ENCODE measurements at places on chromosomes 2 and 18. TPM values are rescaled to one million over a fixed set of nuclear protein-coding genes. Genes with fewer than 3 reads are reported as not detected.

- DNase-seq, result no peak
Observed at GRCh38 chr2:7269106-7269643, 352.0 kb downstream of the RNF144A start.

DNA sequence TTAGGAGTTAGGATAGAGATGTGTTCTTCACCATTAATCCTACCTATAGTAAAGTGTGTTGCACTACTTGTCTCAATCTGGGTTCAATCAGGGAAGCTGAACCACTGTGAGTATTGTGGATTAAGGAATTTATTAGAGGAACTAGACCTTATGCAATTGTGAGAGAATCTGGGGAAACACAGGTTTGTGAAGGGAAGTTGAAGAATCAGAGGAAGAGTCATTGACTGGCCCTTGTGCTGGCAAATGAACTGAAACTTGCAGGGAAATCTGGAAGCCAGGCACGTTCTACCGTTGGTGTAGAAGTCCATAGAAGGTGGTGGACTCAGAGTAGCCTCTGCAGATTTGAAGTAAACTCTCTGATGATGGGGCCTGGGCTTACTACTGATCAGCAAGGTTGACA is 44.7 kb upstream of the HK2 start:
- DNase-seq, result no peak

DNA sequence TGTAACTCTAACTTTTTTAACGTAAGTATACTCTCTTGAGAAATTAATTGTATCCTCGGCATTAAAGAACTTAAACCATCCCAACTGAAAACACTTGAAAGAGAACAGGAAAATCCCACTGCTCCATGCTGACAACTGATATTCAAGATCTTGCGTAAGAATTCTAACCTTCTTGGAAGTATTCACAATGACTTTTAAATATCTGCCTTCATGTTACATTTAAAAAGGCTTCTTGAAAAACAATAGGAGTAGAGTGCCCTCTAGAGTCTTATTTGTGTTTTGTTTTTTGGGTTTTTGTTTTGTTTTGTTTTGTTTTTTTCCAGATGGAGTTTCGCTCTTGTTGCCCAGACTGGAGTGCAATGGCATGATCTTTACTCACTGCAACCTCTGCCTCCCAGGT is 65.4 kb upstream of the DNAJC10 start:
- no peak for DNase-seq

DNA sequence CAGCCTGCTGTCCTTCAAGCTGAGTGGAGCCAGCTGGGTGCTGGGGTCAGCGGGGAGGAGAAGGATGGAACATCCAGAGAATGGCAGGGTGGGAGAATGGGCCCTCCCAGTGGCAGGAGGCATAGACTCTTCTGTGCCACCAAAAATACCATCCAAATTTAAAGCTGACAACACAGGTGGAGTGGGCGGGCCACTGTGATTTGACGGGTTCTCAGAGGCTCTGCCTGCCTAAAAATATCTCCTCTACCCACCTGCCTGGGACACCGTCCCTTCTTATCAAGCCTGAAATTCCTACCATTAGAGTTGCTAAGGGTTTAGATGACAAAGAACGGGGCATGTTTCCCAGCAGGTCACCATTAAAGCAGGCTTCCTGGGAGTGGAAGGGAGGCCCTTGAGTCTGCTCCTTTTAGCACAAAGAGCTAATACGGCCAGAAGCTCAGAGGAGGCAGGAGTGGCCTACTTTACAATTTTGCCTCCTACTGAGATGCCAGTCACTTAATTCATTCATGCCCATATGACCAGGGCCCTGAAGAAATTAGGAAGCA is 19.8 kb upstream of the MARCHF4 start:
- no peak for DNase-seq

KIF5C gene
- total RNA-seq, result 4.5 TPM

Measured in thoracic aorta (tissue), 2 donors.